ENCODE measurements at places on chromosomes 5 and 9. TPM values are rescaled to one million over a fixed set of nuclear protein-coding genes. Genes with fewer than 3 reads are reported as not detected.

Gene DMRT3
- total RNA-seq: not detected

- no peak overlapping the region for H3K4me3 ChIP-seq
- H3K27me3 ChIP-seq: peaks cover 2% of the 10 kb centered on the region
- H3K36me3 ChIP-seq: no peaks in the 10 kb centered on the region
Observed at GRCh38 chr5:93589829-93590215, 6.8 kb downstream of the NR2F1 start.

- no peak overlapping the region for H3K4me3 ChIP-seq
- H3K27ac ChIP-seq: no peak overlapping the region
- no peaks in the 10 kb centered on the region for H3K27me3 ChIP-seq
- H3K36me3 ChIP-seq: no peaks in the 10 kb centered on the region
- DNase-seq: no peak
Observed at GRCh38 chr9:117392992-117393391, 21.9 kb downstream of the ASTN2 start.

DNA sequence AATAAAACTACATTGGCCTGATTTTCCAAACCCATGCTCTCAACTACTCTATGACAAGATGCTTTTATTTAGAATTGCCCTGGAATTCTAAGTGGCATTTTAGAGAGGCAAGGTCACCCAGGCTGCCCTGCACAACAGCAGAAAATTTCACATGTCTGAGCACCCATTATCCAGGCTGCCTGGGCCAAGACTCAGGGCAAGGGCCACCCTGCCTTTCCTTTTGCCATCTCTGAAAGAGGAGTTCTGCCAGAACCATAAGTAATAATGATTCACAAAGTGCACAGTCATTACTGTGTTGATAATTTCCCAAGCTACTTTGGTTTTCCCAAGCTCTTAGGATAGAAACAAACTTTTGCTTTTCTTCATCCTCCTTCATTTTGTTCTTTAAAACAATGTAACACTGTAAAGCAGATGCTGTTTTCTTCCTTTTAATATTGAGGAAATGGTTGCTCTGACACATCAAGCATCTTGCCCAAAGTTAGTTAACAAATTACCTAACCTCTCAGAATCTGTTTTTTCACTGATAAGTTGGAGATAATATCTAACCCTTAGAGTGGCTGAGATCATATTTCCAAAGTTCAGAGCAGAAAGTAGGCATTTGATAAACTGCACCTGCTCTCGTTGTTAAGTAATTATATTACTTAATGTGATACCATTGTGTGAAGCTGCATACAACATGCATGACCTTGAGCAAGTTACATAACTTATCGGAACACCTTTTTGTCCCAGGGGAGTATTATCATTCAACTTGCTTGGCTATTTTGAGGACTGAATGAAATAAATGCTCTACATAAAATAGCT is 325.6 kb downstream of the PRELID2 start:
- DNase-seq: no peak
- no peaks in the 10 kb centered on the region for H3K27me3 ChIP-seq
- no peak overlapping the region for H3K4me3 ChIP-seq
- H3K4me1 ChIP-seq: no peaks in the 10 kb centered on the region
- H3K36me3 ChIP-seq: no peaks in the 10 kb centered on the region

Gene GPX3
- total RNA-seq: 0.86 TPM

Gene TIFAB
- total RNA-seq: not detected

DNA sequence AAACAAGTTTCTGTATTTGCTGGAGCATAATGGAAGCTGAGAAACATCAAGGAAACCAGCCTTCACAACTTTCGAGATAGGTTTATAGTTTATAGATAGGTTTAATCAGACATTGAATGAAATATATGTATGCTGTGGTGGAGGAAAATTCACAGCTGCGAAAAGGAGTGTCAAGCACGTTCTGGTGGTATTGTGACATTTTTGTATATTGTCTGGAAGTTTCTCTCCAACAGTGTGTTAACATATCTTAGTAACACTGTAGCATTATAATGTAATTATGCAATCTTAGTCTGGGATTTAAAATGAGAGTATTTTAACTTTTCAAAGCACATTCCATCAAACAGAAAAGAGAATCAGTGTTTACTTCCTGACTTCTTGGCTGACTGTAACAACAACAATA is 50.0 kb downstream of the FCHO2 start:
- no peak overlapping the region for H3K27ac ChIP-seq

DNA sequence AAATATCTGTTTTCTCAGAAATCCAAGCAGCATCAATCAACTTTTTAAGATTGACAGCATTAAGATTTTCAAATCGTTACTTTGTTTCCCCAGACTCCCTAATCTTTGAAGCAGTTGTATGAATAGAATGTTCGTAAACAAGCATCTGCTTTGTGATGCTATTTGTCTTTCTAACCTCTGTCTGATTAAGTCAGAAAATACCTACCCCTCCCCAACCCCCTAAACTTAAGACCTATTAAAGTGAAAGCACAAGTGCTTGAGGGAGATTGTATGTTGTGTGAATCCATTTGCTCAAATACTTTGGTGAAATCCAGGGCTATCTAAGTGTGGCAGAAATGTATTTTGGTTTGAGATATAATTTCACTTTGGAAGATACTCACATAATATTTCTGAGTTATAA is 47.9 kb upstream of the C5orf47 start:
- DNase-seq: no peak
- no peak overlapping the region for H3K27ac ChIP-seq
- peaks cover 22% of the 10 kb centered on the region for H3K36me3 ChIP-seq

Gene FOXD4L6
- not detected for total RNA-seq

Gene TMEM171
- total RNA-seq: not detected

DNA sequence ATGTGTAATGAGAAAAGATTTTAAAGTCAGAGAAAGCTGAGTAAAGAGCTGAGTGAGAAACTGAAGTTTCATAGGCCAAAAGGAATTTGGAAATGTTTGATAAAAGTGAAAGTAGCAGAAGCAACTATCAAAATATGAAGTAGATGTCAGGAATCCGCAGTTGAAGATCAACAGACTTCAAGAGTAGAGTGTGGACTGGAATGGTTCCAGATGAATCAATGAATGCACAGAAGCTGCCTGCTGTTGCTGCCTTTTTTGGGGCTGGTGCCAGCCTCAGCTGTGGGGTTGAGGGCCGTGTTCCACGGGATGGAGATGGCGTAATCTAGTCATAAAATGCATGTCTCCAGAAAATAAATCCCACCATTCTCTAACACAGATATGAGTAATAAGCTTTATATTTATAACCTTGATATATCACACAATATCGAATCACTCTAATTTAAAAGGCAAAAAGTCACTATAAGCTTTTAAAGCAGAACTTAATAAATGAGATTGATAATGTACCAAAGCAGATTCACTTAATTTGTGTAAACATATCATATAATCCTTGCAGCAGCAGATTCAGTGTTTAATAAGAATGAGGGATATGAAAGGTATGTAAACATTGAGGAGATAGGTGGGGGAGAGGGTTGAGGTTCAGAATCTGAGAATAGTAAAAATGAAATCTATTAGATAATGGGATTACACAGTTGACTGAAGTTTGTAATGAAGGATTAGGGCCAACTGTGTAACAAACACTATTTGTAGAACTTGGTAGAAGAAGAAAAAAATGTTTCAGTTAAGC is 652.3 kb upstream of the FTMT start:
- no peaks in the 10 kb centered on the region for H3K4me1 ChIP-seq
- no peak for DNase-seq
- H3K27me3 ChIP-seq: no peaks in the 10 kb centered on the region

- no peak overlapping the region for H3K27ac ChIP-seq
- DNase-seq: no peak
- no peak overlapping the region for H3K4me3 ChIP-seq
- no peaks in the 10 kb centered on the region for H3K4me1 ChIP-seq
- H3K36me3 ChIP-seq: no peaks in the 10 kb centered on the region
Observed at GRCh38 chr5:10801931-10802666, 41.1 kb upstream of the DAP start.

DNA sequence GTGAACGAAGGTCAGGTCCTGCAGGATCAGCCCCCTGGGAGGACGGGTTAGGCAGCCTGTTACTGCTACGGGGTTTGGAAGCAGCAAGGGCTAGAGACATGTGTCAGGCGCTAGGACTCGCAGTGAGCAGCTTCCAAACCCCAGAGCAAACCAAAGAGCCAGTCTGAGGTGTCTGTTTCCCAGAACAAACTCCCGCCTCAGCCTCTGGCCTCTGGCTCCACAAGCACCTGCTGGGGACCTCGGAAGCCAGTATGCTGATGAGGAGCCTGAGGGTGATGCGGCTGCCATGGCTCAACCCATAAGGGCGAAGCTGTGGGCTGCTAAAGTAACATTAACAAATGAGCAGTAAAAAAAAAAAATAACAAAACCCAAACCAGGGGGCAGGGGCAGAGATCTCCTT is 35.0 kb downstream of the PRRT1B start:
- H3K36me3 ChIP-seq: peaks cover 37% of the 10 kb centered on the region
- H3K4me3 ChIP-seq: no peak overlapping the region
- H3K27me3 ChIP-seq: no peaks in the 10 kb centered on the region
- DNase-seq: no peak
- no peaks in the 10 kb centered on the region for H3K4me1 ChIP-seq

GRCh38 chr5:143192191-143192900 is 211.1 kb downstream of the NR3C1 start:
- no peak for DNase-seq
- no peaks in the 10 kb centered on the region for H3K27me3 ChIP-seq
- peaks cover 14% of the 10 kb centered on the region for H3K4me1 ChIP-seq
- H3K4me3 ChIP-seq: no peak overlapping the region
- no peaks in the 10 kb centered on the region for H3K36me3 ChIP-seq
- H3K27ac ChIP-seq: 0 out of 3 replicates have a peak overlapping the region, but pooled peaks have one; percentile 4

Gene TXNDC8
- not detected for total RNA-seq

Gene SLC34A3
- not detected for total RNA-seq

Gene OR1Q1
- not detected for total RNA-seq

DNA sequence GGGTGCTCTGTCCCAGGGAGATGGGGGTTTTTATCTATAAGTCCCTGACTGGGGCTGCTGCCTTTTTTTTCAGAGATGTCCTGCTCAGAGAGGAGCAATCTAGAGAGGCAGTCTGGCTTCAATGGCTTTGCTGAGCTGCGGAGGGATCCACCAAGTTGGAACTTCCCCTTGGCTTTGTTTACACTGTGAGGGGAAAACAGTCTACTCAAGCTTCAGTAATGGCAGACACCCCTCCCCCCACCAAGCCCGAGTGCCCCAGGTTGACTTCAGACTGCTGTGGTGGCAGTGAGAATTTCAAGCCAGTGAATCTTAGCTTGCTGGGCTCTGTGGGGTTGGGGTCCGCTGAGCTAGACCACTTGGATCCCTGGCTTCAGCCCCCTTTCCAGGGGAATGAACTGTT is 375.8 kb downstream of the RAB3C start:
- no peaks in the 10 kb centered on the region for H3K36me3 ChIP-seq
- no peaks in the 10 kb centered on the region for H3K27me3 ChIP-seq
- no peaks in the 10 kb centered on the region for H3K4me1 ChIP-seq
- H3K4me3 ChIP-seq: no peak overlapping the region
- H3K27ac ChIP-seq: no peak overlapping the region

DNA sequence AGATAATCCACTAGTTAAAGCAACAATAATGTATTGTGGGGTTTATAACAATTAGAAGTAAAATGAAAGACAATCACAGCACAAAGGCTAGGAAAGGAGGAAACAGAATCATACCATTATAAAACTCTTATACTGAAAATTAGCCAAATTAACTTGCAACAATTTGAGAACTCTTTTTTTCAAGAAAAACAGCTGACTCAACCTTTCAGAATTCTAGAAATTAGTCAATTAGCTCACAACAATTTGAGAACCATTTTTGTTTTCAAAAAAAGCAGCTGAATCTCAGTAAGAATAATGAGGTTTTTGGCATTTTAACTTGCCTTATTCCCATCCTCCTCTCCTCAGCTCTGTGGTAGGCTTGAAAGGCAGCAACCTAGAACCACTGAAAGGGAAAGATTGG is 269.9 kb downstream of the NPR3 start:
- DNase-seq: no peak
- no peaks in the 10 kb centered on the region for H3K36me3 ChIP-seq
- H3K27me3 ChIP-seq: no peaks in the 10 kb centered on the region
- no peak overlapping the region for H3K4me3 ChIP-seq

- H3K27me3 ChIP-seq: no peaks in the 10 kb centered on the region
- no peaks in the 10 kb centered on the region for H3K36me3 ChIP-seq
- no peaks in the 10 kb centered on the region for H3K4me1 ChIP-seq
- H3K27ac ChIP-seq: no peak overlapping the region
Observed at GRCh38 chr9:19630760-19631159, 158.1 kb downstream of the SLC24A2 start.

- H3K27me3 ChIP-seq: peaks cover 6% of the 10 kb centered on the region
- no peaks in the 10 kb centered on the region for H3K36me3 ChIP-seq
- no peak overlapping the region for H3K4me3 ChIP-seq
- H3K27ac ChIP-seq: no peak overlapping the region
Observed at GRCh38 chr5:17065458-17065857, 129.4 kb upstream of the MYO10 start.

GRCh38 chr9:77463151-77463550 is 185.0 kb downstream of the GNA14 start:
- H3K36me3 ChIP-seq: no peaks in the 10 kb centered on the region
- no peaks in the 10 kb centered on the region for H3K4me1 ChIP-seq
- no peak for DNase-seq
- no peak overlapping the region for H3K27ac ChIP-seq
- H3K27me3 ChIP-seq: no peaks in the 10 kb centered on the region
- no peak overlapping the region for H3K4me3 ChIP-seq

- no peaks in the 10 kb centered on the region for H3K27me3 ChIP-seq
- DNase-seq: peak; percentile 18
- no peak overlapping the region for H3K4me3 ChIP-seq
- peak overlapping the region; percentile 37 for H3K27ac ChIP-seq
Observed at GRCh38 chr9:108049026-108049607, 559.5 kb upstream of the KLF4 start.

- no peaks in the 10 kb centered on the region for H3K4me1 ChIP-seq
- H3K36me3 ChIP-seq: no peaks in the 10 kb centered on the region
- no peaks in the 10 kb centered on the region for H3K27me3 ChIP-seq
- H3K4me3 ChIP-seq: no peak overlapping the region
- no peak for DNase-seq
- no peak overlapping the region for H3K27ac ChIP-seq
Observed at GRCh38 chr5:178983728-178984127, 11.4 kb downstream of the GRM6 start.

- H3K4me3 ChIP-seq: no peak overlapping the region
- no peaks in the 10 kb centered on the region for H3K27me3 ChIP-seq
- H3K36me3 ChIP-seq: no peaks in the 10 kb centered on the region
- no peak for DNase-seq
Observed at GRCh38 chr5:42242881-42243485, 180.3 kb upstream of the GHR start.

Gene SLC46A2
- total RNA-seq: not detected

Gene ABL1
- total RNA-seq: 130 TPM

Gene TAF11L10
- total RNA-seq: 0.53 TPM

Gene PTCD2
- 20.6 TPM for total RNA-seq

Gene ENTREP1
- total RNA-seq: not detected

Measured in K562 (cell line).